Mammary epithelial cell (primary cell): ENCODE measurements at places on chromosomes 2 and 18.

- DNase-seq, result peak; percentile 69
Observed at GRCh38 chr2:86747711-86748639, 27.9 kb downstream of the RMND5A start.

- no peak for DNase-seq
Observed at GRCh38 chr2:179455172-179455524, 190.5 kb upstream of the SESTD1 start.

DNA sequence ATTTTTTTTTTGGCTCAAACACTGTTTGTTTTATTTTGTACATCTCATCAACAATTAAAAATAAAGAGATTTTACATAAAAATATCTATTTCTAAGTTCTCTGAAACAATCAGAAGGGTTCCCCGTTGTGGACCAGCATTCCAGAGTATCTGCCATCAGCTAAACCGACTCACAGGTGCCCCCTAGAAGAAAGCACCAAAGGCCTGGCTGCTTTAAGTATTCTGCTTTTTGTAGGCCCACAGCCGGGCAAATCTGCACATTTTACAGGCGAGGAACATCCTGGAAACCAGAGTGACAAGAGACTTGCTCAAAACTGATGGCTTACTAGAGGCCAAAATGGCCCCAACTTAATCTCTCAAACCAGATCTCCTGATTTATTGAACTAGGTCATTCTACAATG, 82.2 kb upstream of the SETBP1 start:
- no peak for DNase-seq

DNA sequence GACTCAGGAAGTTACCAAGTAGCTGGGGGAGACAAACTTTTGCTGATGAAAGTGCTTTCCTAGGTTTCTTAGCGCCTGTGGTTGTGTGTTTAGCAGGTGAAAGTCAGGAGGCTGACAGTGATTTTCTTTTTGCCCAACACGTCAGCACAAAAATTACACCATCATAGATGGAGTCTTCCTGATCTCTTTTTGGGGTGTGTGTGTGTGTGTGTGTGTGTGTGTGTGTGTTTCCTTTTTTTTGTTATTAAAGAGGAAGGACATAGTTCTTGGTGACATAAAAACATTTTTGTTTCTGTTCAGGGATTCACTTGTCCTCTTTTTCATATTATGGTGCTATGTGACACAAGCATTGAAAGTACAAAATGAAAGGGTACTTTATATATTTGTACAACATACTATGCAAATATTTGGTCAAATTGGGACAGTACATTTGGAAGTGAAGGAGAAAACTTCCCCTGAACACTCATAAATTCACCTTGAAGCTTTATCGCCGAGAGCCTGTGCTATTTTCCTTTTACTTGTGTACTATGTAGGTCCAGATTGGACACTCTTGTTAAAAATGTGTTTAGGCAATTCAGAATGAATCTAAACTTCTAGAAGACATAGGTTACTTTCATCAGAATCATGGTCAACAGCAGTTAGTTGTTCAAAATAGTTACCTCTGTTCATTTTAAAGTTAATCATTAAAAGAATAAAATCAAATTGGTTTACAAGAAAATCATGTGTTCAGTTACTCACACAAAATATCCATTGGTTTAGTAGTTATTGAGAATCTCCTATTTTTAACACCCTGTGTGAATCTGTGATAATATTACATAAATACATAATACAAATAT, 491.9 kb downstream of the IRS1 start:
- no peak for DNase-seq

GRCh38 chr2:209519906-209520305, 96.1 kb downstream of the MAP2 start:
- DNase-seq, result no peak

DNA sequence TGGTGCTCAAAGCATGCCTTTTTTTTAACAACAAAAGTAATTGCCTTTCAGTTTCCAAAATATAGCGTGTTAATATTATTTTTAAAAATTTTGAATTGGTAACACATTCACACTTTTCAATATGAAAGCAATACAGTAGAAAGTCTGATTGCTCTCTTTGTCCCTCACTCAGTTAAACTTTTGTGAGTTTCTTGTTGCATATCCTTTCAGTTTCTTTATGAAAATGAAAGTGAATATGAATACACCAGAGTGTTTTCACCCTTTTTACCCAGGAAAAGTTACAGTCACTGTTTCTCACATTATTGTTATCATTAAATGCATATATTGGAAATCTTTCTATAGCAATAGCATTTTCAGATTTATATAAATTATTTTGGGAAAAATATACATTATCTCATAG, 377.4 kb upstream of the CRIM1 start:
- no peak for DNase-seq

- DNase-seq, result no peak
Observed at GRCh38 chr2:233862261-233862768, 5.9 kb downstream of the MSL3B start.

DNA sequence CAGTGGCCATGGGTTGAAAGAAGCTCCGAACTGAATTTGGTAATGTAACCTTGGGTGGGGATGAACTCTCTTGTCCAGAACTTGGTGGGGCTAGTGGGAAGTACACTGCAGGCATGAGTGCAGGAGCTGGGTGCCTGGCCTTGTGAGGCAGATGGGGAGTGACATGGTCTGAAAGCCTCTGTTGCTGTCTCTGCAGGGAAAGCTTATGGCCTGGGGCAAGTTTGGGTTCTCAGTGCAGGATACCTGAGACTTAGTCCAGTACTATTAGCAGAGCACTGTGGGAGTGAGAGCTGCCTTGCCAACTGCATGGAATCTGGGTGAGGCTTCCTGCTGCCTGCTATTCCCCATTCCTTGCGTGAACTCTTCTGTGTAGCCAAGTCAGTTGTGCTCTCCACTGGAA, 1620.9 kb upstream of the NXPH2 start:
- DNase-seq, result no peak

GRCh38 chr18:23684515-23685197, 4.6 kb upstream of the LAMA3 start:
- DNase-seq, result no peak

DNA sequence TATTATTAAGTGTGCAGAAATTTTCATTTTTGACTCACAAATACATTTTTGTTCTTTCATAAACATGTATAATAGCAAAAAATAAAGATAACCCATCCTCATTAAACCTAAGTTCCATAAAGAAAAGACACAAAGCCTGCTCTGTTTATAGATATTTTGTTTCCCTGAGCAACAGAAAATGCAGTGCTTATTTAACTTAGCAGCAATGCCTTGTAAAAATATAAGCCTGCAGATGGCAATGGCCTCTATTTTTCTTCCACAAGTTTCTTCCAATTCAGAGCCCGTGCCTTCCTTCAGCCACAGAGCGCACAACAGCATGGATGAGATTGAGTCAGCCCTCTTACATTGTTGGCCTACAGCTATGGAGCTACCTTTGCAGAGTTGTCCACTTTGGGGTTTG, 43.6 kb downstream of the PKP4 start:
- no peak for DNase-seq

DNA sequence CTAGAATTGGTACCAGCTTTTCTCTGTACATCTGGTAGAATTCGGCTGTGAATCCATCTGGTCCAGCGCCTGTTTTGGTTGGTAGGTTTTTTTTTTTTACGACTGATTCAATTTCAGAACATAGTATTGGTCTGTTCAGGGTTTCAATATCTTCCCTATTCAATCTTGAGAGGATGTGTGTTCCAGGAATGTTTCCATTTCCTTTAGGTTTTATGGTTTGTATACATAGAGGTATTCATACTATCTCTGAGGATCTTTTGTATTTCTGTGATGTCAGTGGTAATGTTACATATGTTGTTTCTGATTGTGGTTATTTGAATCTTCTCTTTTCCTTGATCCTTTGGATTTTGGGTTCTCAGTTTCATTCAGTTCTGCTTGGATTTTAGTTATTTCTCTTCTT, 172.1 kb upstream of the ITGA4 start:
- DNase-seq, result no peak

DNA sequence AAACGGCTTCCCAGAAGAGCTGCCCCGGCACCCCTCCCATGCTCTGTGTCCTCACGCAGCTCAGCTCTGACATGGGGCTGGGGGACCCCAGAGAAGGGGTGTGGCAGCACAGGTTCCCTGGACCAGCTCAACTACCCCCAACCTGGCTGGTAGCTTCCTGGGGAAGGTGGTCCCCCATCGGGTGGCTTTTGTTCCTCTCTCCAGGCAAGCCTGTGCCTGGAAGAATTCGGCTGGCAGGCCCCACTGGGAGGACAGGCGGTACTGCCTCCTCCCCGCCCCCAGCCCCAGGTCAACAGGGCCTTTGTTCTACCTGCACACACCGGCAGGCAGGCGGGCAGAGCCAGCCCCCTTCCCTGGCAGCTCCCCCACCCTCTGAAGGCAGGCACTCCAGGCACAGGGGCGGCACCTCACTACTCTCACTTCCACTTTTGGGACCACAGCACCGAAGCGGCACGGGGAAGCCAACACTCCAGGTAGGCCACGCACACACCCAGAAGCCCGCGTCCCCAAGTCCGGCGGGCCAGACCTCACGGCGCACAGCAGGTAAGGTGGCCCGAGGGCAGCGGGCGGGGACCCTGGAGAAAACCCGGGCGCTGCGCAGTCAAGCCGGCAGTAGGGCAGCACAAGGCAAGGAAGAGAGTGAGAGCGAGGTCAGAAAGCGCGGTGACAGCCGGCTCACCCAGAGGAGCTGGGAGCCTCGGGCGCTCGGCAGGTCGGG, 1.3 kb downstream of the HS6ST1 start:
- peak; percentile 31 for DNase-seq

DNA sequence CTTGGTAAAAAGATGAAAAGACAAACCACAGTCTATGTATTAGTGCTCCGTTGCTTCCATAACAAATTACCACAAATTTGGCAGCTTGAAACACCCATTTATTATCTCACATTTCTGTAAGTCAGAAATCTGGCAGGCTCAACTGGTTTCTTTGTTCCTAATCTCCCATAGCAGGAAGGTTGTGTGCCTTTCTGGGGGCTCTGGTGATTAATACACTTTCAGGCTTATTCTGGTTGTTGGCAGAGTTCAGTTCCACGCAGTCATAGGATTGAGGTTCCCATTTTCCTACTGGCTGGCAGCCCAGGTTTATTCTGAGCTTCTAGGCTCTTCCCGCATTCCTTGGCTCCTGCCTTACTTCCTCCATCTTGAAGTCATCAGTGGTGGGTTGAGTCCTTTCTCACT, 189.3 kb downstream of the ANAPC1 start:
- peak; percentile 51 for DNase-seq

DNA sequence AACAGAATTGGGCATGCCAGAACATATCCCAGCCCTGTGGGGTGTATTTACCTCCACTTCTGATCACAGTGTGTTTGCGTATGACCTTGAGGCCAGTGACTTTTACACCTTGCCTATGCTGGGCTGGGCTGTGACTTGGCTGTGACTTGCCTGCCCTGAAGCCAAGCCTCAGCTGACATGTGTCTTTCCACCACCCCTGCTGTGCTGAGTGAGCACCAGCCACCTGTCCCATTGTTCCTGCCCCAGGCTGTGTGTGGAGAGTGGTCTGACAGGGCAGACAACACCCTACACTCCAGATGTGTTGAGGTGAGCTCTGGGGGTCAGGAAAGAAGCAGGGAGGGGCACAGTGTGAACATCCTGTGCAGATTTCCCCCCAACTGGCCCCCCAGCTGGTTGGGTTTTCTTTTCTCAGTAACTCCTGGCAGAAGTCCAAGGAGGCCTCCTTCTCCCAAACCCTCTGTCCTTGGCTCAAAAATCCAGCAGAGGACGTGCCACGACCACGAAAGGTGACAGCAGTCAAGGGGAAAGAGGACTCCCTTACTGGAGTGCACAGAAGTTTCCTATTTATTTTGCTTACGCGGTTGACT, 5.1 kb upstream of the STEAP3 start:
- DNase-seq, result peak; percentile 54

DNA sequence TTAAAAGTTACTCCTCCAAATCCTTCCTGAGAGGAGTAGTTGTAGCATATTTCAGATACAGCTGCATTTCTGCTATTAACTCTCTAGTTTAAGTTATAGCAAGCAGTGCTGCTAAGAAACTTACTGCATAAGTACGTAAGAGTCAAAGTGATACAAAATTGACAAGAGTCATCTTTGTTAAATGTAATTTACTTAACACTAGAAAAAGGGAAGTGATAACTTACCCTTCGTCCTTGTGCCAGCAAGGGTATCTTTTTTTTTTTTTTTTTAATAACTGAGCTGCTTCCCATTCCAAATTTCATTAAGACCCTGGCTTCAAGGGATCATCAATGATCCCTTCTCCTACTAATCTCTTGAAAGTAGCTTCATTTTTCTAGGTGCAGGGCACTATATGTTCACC, 493.0 kb downstream of the PLCL1 start:
- no peak for DNase-seq

- DNase-seq, result no peak
Observed at GRCh38 chr18:56550121-56550520, 88.3 kb downstream of the TXNL1 start.

DNA sequence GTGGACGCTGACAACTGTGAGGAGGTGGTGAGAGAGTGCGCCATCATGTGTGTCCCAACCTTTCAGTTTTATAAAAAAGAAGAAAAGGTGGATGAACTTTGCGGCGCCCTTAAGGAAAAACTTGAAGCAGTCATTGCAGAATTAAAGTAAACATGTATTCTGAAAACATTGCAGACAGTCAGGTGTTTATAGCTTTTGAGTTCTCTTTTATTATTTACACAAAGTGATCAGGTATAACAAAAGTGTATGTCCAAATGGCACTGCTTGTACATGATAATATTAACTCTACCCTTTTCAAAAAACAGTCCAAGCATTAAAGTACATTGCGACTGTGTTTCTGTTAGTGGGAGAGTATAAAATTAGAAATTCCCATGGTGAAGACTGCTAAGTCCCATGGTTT, 2.2 kb downstream of the TXNDC2 start:
- no peak for DNase-seq

GRCh38 chr18:11021477-11021876, 127.9 kb downstream of the PIEZO2 start:
- no peak for DNase-seq

- DNase-seq, result peak; percentile 62
Observed at GRCh38 chr2:189363559-189363958, 77.7 kb upstream of the WDR75 start.

GRCh38 chr18:47928466-47928865, 2.0 kb downstream of the SMAD2 start:
- DNase-seq, result peak; percentile 88
